ENCODE measurements at places on chromosomes 1 and 21.
A peak's percentile ranks its signal among the peaks of the same experiment; 100 is the strongest.

DNA sequence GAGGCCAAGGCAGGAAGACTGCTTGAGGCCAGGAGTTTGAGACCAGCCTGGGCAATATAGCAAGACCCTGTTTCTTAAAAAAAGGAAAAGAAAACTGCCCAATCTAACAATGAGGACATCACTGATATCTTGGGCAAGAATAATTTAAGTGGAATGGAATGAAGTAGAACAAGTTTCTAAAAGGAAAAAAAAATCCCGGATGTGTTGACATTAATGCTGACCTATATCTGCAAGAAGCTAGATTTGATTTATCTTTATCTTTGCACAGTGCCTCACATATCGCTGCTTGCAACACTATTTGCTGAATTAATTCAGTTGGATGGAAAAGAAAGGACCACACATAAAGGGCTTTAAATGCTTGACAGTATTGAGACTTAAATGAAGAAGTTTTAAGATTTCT, 27.8 kb downstream of the DIPK1A start:
- DNase-seq, result no peak

- no peak for DNase-seq
These were observed 650.0 kb downstream of the SMYD3 start for GRCh38 chr1:245856944-245857531.

GRCh38 chr1:108017698-108018097, 52.7 kb upstream of the VAV3 start:
- DNase-seq, result no peak

GRCh38 chr1:148307583-148308185, 155.6 kb upstream of the NBPF11 start:
- no peak for DNase-seq

GRCh38 chr1:183443466-183443865, 25.3 kb upstream of the NMNAT2 start:
- no peak for DNase-seq

DNA sequence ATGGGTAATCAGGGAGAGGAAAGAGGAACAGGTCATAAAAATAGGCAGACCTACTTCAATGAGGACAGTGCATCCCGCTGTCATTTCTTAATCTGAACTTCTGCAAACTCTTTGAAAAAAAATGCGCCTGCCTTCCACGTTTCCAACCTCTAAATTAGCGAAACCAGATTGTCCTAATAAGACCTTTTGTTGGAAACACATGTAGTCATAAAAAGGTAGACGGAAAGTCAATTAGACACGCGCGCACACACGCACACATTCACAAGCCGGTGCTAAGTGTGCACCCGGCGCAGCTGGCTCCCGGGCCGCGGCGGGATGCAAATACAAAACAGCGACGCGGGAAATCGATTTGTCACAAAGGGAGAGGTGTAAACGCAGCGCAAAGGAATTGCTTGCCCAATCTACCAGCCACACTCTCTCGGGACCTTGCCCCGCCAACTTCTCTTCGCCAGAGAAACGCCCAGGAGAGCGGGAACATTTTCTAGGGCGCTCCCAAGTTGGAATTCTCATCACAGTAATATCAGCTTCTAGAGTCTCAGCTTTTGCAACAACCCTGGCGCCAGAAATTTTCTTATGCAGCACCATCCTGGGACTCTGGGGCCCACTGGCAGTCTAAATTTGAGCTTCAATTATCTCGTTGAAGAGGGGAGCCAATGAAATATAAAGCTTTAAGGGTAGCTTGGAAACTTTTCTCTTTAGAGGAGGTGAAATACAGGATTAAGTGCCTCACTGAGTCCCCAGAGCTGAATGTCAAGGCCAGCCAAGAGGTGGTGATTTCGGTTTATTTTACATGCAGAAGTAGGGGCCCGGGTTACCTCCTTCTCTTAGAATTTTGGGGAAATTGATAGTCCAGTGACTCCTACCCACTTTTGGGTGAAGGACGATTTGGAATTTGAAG, 4.5 kb downstream of the PRRX1 start:
- no peak for DNase-seq

- peak; percentile 20 for DNase-seq
These were observed 332.5 kb upstream of the CAMK1G start for GRCh38 chr1:209250861-209251636.

GRCh38 chr1:200374569-200375295, 35.1 kb downstream of the ZNF281 start:
- no peak for DNase-seq

GRCh38 chr1:244346972-244347618, 104.6 kb downstream of the ADSS2 start:
- no peak for DNase-seq

DNA sequence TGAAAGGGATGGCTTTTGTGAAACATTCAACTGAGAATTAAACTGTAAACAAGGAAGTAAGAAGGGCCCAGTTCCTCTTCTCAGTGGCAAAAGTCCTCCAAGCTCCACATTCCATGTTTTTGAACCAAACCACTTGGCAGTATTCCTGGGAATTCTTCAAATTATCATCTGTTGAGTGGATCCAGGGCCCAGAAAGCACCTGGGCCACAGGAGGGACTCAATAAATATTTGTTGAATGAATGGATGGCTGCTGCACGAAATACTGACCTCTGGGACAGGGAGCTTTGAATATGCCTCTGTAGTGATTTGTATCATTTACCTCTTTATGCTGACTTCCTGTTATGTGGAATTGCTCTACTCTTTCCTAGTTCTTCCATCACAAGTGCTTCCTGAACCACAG, 4.7 kb downstream of the SLC35F3 start:
- no peak for DNase-seq

DNA sequence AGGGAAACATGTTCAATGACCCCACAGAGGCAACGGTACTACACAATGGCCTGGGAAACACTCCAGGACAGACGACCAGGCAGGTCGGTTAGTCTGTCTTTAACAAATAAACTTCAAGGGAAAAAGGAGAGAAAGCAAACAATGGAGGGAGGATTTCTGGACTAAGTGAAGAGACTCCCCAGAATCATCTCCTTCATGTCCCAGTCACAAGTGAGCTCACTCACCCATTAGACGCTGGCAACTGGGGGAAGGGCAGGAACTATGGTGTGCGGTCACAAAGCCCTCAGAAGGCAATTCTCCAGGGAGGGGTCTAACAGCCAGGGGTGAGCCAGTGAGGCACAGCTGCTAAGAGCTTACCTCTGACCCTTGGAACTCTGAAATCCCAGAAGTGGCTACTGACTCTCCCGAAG, 55.7 kb upstream of the NADK start:
- DNase-seq, result no peak

DNA sequence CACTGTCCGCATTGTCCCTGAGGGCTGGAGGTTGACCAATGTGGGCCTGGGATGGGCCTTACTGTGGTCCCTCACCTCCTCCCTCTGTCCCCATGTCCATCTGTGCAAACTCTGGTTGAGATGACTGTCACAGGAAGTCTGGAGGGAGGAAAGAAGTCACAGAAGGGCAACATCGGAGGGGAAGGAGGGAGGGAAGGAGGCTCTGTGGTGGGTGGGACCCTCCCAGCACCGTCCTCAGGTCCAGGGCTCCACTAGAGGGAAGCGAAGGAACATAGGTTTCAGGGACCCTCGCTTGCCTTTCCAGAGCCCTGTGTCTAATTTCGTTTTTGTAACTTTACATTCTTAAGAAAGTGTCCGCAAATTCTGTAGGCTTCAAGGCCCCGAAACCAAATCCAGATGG, 111.3 kb upstream of the SLC44A3 start:
- no peak for DNase-seq

- peak; percentile 61 for DNase-seq
These were observed 351 bp downstream of the MIXL1 start for GRCh38 chr1:226223786-226224244.

DNA sequence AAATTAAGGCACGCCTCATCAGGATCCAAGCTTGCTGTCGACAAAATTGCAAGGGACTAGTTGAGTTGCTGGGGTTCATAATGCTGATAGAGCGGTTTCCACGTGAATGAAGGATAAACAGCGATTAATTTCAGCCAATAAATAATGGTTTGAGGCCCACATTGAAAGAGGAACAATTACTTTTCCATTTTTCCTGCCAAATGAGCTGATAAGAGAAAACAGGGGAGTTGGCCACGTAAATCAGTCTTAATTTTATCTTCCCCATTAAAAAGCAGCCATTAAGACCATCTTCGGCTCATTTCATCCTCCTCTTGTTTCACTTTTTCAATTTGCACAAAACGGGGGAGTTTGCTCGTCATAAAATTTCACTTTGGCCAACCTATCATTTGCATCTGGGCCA, 235.5 kb upstream of the RRP15 start:
- no peak for DNase-seq

- peak; percentile 59 for DNase-seq
These were observed 108.9 kb downstream of the LBR start for GRCh38 chr1:225318706-225319575.

DNA sequence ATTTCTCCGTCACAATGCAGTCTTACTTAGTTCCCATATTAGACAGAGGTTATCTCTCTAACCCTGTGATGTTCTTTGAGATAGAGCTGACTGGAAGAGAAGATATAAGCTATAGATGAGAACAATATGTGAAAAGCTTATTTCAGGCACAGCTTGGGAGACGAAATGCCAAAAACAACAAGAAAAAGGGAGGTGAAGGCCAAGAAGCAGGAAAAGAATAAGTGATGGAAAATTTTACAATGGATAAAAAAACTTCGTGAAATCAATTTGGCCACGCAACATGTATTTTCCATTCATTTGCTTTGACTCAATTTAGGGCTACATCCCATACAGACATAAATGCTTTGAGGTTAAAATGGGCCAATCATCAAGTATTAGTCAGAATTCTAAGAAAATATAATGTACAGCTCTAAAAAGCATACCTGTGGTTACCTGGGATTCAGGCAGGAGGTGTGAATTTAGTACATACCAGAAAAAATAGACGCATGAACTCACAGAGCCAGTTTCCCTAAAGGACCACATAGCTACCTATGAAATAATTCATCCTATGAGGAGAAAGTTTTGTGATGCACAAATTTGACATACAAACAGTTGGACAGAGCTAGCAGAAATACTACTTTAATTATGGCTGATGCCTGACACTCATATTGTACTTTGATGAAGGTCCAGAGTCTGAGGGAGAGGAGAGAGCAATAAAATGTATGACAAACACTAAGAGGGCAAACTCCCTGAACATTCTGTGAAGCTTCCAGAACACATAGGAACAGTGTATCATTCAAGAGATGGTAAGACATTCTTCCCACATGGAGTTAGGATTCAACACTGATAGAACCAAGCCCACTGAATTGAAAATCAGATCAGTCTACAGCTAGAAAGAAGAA, 12.1 kb downstream of the RGS1 start:
- DNase-seq, result no peak

- no peak for DNase-seq
These were observed 70.2 kb upstream of the KIF26B start for GRCh38 chr1:245084551-245084950.

DNA sequence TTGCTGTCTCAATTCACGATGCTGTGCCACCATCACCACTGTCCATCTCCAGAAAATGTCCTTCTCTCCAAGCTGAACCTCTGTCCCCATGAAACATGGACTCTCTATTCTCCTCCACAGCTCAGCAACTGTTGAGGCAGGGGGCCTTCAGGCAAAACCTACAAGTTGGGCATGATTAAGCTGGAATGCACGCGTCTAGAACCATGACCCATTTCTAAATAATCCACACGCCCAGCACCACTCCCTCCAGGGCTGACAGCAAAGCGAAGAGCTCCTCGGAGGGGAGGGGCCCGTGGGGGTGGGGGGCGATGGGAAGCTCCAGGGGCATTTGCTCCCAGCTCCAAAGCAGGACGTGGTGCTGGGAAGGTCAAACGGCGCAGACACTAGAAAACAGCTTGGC, 3.3 kb upstream of the HES5 start:
- no peak for DNase-seq

GRCh38 chr1:78377356-78377928, 113.3 kb upstream of the PTGFR start:
- DNase-seq, result no peak

DNA sequence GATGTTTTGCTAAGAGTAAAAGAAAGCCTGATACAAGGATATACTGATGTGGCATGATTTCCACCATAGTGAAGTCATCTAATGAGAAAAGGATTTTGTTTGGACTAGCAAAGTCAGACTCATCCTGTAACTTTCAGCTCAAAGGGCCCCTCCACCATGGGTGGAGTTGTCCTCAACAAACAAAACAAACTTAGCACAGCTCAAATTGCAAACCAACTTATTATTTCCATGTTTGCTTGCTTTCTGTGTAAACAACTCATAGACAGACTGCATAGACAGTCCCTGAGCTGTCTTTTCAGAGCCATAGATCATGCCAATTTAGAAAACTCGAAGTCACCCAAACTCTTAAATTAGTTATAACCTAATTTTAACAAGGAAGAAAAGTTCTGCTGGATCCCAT, 69.4 kb upstream of the VAV3 start:
- peak; percentile 81 for DNase-seq

DNA sequence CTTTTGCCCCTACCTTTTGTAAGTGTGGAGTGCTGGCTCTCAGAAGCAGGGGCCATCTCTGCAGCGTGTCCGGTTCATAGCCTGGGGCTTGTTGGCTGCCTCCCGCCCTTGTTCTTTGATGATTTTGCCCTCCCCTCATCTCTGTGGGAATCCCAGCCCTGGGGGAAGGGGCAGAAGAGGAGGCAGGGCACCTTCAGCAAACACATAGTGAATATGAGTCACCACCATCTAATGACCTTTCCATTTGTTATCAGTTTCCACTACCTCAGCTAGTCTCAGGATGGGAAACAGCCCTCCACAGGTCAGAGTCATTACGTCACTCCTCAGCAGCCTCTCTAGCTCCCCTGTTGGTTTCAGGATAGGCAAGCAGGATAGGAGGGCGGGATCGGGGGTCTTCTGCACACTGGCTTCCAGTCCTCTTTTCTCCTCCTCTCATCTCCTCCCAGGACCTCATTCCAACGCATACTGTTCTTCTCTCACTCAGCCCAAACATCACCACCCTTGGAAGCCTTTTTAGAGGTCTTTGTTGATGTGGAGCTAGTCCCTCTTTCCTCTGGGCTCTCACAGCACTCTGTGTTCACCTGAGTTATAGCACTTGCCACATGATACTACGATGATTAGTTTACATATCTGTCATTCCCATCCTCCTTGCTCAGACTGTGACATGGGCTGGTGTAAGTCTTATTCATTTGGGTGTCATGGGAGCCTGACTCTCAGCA, 15.8 kb downstream of the GADD45A start:
- no peak for DNase-seq

DNA sequence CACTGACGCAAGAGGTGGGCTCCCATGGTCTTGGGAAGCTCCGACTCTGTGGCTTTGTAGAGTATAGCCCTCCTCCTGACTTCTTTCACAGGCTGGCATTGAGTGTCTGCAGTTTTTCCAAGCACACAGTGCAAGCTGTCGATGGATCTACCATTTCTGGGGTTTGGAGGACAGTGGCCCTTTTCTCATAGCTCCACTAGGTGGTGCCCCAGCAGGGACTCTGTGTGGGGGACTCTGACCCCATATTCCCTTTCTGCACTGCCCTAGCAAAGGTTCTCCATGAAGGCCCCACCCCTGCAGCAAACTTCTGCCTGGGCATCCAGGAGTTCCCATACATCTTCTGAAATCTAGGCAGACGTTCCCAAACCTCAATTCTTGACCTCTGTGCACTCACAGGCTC, 236.2 kb downstream of the COL11A1 start:
- DNase-seq, result no peak

Measured in tongue (tissue), 3 donors.